ENCODE measurements at places on chromosomes 11 and 22. TPM values are rescaled to one million over a fixed set of nuclear protein-coding genes. Genes with fewer than 3 reads are reported as not detected.

GRCh38 chr11:85483861-85484260 lies 143.3 kb downstream of the DLG2 start:
- no peak for DNase-seq

- DNase-seq = no peak
Measured at GRCh38 chr11:131666006-131666405, 295.6 kb downstream of the NTM start.

- no peak for DNase-seq
Measured at GRCh38 chr11:112616327-112617097, 344.7 kb upstream of the NCAM1 start.

DNA sequence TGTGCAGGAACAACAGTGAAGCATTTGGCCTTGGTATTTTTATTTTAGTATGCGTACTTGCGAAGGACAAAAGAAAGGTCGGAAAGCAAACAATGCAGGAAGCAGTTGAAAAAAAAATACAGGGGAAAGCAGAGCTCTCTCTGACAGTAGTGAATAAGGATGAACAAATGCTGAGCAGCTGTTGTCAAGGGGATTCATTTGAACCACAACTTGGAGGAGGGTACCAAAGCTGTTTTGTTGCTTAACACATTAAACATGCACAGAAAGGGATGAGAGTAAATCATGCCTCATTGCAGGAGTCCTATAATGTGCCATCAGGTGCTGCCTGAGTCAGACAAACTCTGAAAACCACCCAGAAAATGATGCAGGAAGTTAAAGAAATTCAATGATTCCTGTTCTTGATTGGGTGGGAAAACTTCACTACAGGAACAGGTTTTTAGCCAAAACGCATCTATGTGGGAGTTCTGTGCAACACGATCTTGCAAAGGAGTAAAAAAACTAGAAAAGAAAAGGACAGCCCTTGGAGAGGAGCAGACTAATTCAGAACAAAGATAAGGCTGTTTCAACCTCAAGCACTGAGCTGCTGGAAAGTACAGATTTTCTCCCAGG lies 2113.5 kb downstream of the LRRC4C start:
- DNase-seq = no peak

DNA sequence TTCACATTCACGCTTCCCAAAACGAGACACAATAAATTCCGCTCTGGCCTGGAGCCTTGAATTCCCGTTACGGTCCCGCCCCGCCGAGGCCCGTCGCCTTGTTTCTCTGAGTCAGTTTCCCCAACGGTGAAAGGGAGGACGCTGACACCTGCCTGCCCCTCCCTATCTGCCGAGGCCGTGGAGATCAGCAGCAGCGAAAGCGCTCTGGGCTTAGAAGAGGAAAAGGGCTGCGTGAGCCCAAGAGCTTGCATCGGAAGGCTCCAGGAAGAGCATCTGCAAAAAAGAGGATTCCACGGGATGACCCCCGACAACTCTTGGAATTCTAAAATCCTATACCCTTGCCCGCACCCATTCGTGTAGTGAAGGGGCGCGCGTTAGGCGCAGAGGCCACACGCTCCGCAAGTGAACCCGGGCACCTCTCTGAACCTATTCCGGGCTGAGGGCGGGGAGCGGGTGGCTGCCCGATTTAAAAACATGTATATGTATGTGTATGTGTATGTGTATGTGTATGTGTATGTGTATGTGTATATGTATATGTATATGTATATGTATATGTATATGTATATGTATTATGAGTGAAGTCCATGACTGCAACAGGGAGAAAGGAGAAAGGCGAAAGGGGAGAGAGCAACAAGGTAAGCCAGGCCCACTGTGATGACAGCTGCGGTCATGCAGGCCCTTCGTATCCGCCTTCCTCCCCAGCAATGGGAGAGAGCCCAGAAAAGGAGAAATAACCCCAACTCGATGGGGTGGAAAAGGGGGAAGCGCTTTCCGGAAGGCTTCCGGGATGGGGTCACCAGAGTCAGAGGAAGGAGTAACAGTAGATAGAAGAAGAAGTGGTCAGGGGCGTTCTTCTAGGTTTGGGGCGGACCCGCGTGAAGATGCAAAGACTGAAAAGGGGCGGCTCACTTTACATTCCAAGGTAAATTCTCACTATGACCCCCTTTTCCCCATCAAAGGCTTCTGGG lies 948 bp upstream of the MRTFA start:
- no peak for DNase-seq

GRCh38 chr11:16812274-16812673 lies 73.8 kb downstream of the C11orf58 start:
- DNase-seq = no peak

GRCh38 chr11:103907548-103908455 lies 128.6 kb upstream of the DDI1 start:
- no peak for DNase-seq

GRCh38 chr11:8289492-8289918 lies 25.8 kb upstream of the LMO1 start:
- no peak for DNase-seq

- no peak for DNase-seq
Measured at GRCh38 chr11:15159085-15159484, 44.4 kb downstream of the INSC start.

- no peak for DNase-seq
Measured at GRCh38 chr11:64290352-64291261, 495 bp upstream of the KCNK4 start.

GRCh38 chr22:50694099-50694605 lies 21.5 kb downstream of the SHANK3 start:
- no peak for DNase-seq

GRCh38 chr22:19679522-19680101 lies 34.7 kb upstream of the SEPTIN5 start:
- DNase-seq = peak; percentile 41

- no peak for DNase-seq
Measured at GRCh38 chr11:43868852-43869567, 11.6 kb upstream of the ALKBH3 start.

GRCh38 chr11:22703040-22703439 lies 36.6 kb downstream of the GAS2 start:
- no peak for DNase-seq

DNA sequence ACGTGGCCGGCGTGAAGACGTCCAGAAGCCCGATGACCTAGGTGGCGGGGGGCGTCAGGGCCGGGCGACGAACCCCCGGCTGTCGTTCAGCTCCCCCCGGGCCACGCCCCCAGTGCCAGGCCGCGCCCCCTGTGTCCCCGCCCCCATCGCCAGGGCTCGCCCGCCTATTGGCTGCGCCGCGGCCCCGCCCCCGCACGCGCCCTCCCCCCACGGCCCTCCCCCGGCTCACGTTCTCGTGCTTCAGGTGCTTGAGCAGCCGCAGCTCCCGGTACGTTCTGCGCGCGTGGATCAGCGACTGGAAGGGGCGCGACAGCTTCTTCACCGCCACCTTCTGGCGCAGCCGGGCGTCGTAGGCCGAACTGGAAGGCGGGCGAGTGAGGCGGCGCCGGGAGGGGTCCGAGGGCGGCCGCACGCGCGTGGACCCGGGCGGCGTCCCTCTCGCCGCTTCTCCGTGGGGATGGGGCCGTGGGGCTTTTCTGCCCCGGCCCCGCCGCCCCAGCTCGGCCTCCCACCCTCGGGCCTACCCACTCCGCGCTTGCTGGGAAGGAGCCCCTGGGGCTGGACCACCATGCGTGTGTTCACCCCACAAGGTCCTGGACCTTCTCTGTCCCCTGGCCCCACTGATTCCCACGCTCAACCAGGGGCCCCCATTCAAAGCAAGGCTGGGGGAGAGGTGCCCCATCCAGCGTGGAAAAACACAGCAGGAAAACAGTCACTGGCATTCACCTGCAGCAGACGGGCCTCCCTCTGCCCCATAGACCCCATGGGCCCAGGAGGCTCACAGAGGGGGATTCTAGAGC lies 2.4 kb downstream of the MAPK11 start:
- peak; percentile 71 for DNase-seq

DNA sequence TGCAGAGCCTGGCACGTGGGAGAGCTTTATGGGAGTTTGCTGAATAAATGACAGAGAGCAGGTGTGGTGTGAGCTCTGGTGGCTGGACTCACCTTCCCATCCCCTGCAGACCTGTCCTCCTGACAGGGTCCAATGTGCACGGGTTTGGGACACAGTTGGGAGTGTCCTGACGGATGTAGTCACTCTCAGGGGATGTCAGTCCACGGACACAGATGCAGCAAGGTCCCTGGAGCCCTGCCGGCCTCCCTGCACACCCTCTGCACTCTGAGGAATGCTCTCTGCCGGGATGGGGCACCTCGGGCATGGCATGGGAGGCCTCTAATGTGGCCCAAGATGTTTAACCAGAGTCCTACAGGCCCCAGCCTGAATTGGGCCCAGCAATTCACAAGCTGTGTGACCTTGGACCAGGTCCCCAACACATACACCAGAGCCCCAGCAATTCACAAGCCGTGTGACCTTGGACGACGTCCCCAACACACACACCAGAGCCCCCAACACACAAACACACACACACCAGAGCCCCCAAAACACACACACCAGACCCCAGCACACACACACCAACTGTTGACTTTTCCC lies 30.0 kb upstream of the RFPL3 start:
- DNase-seq = no peak

DNA sequence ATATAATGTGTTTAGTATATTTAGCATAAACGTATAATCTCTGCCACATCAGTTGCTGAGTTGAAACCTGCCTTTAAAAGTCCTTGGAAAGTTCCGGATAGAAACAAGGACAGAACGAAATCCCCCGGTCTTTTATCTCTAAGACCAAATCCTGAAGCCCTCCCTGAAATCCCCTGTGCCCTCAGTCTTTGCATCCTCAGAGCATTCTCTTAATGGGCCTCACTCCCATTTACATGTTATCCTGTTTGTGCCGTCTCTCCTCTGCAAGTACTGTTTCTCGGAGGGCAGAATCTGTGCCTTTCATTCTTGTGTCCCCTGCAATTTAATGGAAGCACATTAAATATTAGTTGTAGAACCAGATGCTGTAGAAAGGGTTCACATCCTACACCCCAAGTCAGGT lies 56.0 kb downstream of the ZNRF3 start:
- DNase-seq = no peak

DNA sequence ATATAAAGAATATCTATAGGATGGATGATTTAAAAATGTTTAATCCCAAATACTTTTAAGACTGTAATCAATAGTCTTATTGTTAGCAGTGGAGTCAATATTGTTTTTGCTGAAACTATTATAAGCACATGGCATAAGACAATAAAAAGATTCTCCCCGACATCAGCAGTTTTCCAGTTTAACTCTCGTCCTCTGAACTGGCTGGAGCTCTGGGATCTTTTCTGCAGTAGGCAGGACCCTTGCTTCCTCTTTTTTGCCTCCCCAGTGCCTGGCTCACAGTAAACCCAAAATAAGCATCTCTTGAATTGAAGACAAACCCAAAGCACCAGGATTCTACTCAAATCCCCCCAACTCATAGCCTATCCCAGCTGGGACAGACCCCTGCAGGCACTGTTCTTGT lies 32.9 kb downstream of the KCNJ1 start:
- DNase-seq = no peak

DNA sequence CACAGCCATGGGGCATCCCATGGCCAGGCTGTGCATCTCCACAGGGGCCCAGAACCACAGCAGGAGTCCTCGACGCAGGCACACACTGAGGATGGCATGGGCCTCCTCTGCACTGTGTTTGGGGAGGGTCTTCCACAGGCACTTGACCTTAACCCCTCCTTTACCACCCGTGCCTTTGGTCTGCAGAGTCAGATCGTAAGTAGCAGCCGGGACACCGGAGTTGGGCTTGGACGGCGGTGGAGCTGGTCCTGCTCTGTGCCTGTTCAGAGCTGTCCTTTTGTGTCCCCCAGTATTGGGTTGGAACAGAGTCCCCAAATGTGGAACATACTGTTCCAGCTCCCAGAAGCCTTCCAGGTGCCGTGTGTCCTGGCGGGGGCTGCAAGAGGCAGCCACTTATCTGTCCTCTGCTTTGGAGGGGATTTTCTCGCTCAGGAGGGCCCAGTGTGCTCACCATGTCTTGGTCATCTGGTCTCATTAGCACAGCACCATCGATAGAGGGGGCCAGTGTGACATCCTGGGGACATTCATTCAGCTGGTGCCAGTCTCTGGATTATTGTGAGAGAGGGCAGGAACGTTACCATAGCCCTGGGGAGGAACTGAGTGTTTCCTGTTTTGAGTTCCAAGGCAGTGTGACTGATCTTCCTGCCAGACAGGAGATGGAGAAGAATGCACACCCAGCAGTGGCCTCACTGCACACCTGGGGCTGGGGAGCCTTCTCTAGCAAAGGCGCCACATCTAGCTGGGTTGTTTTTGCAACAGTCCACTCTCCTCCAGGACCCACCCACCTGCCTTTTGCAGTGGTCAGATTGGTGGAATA lies 12.4 kb downstream of the CRELD2 start:
- DNase-seq = no peak

DNA sequence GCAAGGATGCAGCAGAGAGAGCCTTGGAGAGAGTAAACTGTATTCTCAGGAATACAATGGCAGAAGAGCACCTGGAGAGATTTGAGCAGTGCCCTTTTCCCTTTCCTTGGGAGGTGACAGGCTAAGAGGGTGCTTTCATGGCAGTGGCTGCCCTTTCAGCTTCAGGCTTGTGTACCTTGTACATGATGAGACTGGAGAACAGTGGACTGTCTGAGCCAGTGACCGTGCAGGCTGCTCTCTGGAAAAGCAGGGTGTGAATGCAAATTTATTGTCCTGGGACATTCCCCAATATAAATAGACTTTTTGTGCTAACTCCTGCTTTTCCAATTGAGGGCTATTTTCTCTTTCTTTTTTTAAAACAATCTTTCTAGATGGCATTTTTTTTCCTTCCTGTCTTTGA lies 99.3 kb downstream of the TRIM44 start:
- DNase-seq = no peak

DNA sequence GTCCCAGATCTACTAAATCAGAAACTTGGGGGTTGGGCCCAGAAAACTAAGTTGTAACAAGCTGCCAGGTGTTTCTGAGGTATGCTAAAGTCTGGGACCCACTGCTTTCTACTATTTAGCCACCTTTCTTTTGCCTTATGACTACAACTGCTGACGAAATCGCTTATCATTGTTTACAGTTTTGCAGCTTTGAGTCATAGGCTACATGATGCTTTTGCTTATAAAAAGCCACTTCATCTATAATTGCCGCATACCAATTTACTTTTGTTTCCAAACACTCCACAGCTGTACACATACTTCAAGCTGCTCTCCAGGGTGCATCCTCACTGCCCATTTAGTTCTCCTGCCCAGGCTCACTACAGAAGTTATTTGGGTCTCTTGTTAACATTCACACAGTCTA lies 144.7 kb downstream of the ENTHD1 start:
- DNase-seq = no peak

GRCh38 chr22:39926753-39927152 lies 25.9 kb downstream of the GRAP2 start:
- DNase-seq = no peak

- DNase-seq = no peak
Measured at GRCh38 chr22:37624017-37624365, 15.4 kb downstream of the GGA1 start.

Gene ROM1
- total RNA-seq = 11.9 TPM

Gene ANKK1
- total RNA-seq = 1.0 TPM

Gene PICALM
- 402 TPM for total RNA-seq

Gene OR10D3
- not detected for total RNA-seq

Gene PAX6
- total RNA-seq = not detected

Gene DEUP1
- not detected for total RNA-seq

Gene SLC22A8
- total RNA-seq = not detected

Gene RFPL2
- not detected for total RNA-seq

Gene ST14
- total RNA-seq = 3.8 TPM

Measured in uterus (tissue), 4 donors.